ENCODE measurements at places on chromosomes 3 and 15.

GRCh38 chr3:16319307-16319706 lies 54.3 kb downstream of the OXNAD1 start:
- DNase-seq = no peak

GRCh38 chr3:23035927-23036640 lies 167.0 kb upstream of the UBE2E2 start:
- DNase-seq = no peak

DNA sequence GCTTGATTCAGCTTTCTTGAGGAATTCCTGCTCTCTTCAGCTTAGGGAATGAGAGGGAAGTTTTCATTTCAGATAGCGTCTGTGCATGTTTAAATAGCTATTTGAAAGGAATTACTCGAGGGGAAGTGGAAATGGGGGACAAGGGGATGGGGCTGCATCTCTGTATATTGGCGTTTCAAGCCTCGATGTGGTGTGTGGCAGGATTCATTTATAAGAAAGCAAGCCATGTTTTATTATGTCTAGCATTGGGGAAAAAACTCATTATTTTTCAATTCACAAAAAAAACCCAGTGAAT lies 1.0 kb downstream of the ATP2C1 start:
- DNase-seq = no peak

GRCh38 chr3:1600206-1600605 lies 498.5 kb upstream of the CNTN4 start:
- no peak for DNase-seq

DNA sequence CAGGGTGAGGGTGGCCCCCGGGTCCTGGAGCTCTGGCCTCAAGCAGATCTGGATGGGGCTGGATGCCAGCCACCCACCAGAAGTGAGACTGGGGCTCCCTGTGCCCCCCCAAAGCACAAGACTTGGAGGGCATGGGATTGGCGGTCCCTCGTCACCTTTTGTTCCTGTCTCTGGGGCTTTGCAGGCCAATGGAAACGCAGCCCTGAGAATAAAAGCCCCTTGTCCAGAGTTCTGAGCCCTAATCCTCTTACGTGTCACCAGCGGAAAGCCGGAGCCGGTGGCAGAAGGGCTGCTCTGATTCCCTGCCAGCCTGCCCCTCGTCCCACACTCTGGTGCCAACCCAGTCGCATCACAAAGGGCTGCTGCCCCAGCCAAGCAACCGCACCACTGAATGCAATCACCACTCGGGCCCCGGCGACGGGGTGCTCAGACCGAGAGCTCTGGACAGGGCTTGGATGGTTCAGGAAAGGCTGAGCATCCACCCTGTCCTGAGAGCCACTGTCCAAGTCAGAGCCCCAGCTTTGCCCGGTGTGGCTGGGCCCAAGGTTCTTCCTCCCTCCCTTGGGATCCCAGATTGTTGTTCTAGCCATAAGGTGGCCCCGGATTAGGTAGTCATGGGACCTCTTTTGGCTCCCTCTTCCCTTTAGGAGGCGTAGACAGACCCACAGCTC lies 22.8 kb upstream of the ELP6 start:
- DNase-seq = no peak

- DNase-seq = no peak
Measured at GRCh38 chr3:148707601-148708380, 10.1 kb downstream of the AGTR1 start.
